ENCODE measurements at places on chromosomes 1 and 21.

DNA sequence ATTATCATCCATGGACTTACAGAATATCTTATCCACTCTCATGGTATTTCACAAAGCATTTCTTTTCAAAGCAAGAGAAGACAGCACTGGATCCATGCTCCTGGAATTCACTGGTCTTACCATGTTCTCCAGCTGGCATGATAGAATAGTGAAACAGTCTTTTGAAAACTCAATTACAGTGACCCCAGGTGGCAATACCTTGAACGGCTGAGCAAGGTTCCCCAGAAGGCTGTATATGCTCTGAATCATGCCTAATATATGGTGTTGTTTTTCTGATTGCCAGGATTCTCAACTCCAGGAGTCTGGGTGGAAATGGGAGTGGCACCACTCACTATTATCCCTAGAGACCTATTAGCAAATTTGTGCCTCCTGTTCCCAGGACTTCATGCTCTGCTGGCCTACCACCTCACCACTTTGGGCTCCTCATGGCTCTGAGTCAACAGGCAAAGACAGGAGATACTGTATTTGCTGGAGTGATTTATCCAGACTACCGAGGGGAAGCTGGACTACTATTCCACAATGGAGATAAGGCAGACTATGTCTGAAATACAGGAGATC lies 87.6 kb downstream of the CATSPERE start:
- no peak for DNase-seq

- no peak for DNase-seq
Observed at GRCh38 chr1:88736633-88737248, 52.7 kb downstream of the PKN2 start.

- DNase-seq, result no peak
Observed at GRCh38 chr21:39610703-39611102, 2.0 kb upstream of the B3GALT5 start.

DNA sequence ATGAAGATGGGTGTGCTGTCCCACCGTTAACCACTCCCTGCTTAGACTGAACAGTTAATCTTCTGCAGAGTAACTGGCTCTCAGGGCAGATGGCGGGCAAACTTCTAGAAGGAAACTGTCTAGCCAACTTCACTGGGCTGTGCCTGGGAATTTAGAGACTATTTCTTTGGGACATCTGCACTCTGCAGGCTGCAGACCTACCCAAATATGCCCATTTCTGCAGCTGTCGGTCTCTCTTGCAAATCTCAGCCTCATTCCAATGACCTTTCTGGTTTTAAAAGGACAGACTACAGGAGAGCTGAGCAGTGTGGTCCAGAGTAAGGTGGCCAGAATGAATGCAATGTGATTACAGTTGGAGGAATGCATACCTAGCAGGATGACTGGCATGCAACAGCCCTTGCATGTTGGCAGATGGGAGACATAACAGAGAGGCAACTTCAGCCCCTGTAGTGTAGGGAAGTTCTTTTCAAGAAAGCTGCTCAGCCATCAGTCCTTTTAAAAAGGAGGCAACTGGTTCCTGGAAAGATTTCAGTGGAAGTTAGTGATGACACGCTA lies 26.3 kb upstream of the IL20 start:
- no peak for DNase-seq

- no peak for DNase-seq
Observed at GRCh38 chr1:62070384-62071011, 124.2 kb upstream of the L1TD1 start.

DNA sequence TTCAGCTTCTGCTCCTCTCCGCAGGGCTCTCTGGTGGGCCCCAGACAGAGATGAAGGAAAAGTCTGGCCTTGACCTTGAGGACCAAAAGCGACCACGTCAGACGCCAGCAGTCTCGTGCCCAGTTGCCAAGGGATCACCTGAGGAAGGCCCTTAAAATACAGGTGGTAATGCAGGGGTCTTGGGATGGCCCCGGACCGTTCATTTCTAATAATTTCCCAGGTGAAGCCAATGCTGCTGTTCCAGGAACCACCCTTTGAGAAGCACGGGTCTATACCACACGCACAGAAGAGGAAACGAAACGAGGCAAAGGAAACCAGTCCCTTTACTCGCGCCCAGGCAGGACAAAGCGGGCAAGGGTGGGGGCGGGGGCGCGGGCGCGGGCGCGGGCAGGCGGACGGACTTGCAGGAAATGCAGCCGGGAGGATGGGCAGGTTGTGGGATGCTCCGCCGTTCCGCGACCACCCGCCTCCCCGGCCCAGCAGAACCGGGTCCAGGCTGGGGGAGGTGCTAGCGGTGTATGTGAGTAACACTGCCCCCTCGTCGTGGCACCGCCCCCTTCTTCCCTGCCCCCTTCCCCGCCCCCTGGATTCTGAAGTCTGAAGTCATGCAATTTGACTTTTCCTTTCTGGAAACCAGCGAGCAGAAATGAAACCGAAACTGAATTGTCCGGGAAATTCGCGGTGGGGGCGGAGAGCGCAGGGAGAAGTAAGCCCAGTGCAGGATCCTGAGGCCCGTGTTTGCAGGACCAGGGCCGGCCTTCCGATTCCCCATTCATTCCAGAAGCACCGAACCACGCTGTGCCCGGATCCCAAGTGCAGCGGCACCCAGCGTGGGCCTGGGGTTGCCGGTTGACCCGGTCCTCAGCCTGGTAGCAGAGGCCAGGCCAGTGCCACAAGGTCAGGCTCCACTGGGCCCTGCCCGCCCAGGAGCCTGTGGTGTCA lies 5.8 kb upstream of the MX1 start:
- DNase-seq, result no peak

GRCh38 chr1:243236604-243237252 lies 18.4 kb downstream of the CEP170 start:
- DNase-seq, result no peak

GRCh38 chr1:4602462-4603294 lies 51.7 kb upstream of the AJAP1 start:
- DNase-seq, result no peak

DNA sequence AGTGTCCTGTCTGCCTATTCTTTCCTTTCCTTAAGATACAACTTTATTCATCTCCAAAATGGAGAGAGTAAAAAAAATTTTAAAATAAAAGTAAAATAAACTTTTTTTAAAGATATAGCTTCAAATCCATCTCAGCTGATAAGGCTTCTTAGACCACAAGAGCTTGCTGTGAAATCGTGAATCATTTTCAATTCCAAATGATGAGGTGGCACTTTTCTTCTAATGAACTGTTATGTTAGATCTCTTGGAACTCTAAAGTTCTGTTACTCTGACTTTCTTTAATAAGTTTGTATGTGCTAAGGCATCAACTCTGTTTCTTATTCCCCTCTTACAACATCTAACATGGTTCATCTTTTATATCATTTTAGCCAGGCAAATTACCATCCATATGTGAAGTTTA lies 4.5 kb downstream of the SH3GLB1 start:
- DNase-seq, result no peak

DNA sequence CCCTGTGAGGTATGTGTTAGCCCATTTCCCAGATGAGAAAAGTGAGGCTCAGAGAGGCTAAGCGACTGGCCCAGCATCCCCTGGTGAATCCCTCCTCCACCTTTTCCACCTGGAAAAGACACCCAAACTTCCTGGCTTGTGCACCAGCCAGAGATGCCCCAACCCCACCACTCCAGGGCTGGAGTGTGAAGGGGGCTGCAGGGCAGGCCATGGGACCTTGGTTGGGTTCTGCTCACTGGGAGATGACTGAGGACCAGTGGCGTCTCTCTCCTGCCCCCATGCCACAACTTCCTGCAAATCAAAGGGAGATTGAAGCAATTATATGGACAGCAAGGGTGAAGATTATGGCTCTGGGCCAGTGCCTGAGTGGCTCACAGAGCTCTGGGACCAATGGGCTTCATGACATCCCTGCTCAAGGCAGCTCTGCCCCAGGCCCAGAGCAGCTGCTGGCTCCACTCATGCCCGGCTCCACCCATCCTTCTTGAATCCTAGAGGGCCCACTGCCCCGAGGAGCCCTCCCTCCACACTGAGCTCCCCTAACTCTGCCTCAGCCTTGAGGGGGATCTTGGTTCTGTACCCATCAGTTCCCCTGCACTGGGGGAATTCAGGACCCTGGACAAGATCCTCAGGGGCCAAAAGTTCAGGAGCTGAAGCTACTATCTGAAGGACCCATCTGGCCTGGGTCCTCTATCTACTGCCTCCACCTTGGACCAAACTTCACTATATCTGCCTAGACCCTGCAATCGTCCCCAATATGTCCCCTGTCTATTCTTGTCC lies 416.9 kb downstream of the PTPRU start:
- DNase-seq, result no peak

DNA sequence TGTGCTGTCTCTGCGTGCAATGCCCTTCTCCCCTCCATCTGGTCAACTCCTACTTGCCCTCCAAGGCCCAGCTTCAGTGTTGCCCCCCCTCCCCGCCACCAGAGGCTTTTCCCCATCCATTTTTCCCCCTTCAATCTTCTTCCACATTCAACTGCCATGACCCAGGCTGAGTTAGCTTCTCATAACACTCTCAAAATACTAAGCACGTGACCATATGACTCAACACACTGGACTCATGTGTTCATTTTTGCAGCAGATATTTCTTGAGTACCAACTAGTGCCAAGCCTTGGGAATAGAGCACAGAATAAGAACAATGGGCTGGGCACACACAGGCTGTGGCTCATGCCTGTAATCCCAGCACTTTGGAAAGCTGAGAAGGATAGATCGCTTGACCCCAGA lies 132.1 kb downstream of the IGSF21 start:
- no peak for DNase-seq

DNA sequence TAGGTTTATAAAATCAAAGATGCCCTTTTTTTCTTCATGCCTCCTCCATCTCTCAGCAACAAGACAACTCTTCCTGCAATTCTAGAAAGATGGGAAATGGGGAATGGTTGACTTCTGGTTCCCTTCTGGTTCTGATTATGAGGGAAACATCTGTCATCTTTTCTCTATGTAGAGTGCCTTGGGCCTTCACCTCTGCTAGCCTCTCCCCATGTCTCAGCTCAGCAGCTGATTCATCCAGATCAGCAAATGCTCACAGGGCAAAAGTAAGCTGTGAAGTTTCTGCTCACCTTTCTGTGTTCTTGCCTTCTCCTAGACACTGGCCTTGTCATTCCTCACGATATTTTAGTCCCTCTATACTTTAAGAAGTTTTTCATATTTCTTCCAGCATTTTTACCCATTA lies 17.8 kb upstream of the BECN2 start:
- no peak for DNase-seq

DNA sequence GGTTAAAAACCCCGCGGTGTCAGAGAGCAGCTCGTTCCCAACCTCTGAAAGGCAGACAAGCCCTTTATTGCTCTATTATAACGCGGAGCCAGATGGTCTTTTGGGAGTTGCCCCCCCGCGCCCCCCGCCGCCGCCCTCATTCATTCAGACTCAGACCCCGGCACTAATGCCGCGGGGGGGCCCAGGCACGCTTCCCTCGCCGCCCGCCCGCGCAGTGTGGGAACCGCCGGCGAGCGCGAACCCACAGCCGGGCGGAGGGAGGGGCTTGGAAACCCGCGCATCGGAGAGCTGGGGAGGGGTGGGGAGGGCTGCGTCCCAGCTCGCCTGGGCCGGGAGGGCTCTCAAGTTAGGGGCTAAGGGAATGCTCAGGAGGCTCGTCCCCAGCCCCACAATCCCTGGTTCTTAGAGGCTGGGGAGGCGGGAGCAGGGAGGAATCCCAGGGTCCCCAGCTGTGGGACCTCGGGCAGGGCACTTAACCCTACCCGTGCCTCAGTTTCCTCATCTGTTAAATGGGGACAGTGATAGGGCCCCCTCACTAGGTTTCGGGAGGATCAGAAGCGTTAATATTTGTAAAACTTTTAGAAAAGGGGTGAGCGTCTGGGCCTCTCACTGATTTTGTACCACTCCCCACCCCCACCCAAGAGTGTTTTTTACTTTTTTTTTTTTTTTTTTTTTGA lies 10.9 kb upstream of the HES5 start:
- DNase-seq, result no peak

DNA sequence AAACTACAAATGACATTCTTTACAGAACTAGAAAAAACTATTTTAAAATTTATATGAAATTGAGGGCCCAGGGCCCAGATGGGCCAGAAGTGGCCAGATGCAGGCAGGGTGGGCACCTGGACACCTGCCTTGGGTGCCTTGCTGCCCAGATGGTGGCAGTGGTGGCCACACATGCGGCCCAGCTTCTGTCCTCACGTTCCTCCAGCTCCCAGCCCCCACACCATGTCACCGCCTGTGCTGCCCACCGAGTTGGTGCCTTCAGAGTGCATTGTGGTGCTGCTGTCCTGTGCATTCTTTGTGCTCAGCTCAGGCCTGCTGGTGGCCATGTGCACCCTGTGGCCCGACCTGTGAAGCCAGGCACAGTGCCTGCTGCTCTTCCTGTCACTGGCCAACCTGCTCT lies 216.8 kb upstream of the CXADR start:
- DNase-seq, result no peak

DNA sequence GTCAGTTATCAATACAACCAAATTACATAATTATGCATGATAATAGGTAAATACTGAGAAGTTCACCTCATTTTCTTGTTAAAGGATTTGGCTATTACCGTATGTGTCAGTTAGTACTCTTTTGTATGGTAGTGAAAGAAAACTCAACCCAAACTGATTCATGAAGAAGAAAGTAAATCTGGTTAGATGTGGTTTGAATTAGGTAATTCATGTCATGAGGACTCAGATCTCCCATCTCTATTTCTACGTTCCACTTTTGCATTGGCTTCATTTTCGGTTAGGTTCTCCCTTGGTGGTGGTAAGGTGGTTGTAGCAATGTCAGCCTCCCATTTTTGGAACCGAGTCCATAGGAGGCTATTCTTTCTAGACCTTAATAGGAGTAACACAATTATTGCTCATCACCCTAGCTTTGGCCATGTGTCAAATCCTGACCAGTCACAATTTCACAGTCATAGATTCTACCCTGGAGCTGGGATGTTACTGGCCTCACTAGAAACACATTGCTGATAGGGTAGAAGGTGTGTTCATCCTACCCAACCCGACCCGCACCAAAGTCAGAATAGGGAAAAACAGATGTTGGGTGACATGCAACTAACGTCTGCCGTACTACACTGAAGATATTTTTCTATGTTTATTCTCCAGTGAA lies 97.6 kb downstream of the OSBPL9 start:
- DNase-seq, result no peak

GRCh38 chr21:28311411-28312190 lies 681.1 kb downstream of the LTN1 start:
- DNase-seq, result no peak

- no peak for DNase-seq
Observed at GRCh38 chr1:69833536-69833935, 265.8 kb downstream of the LRRC7 start.

- DNase-seq, result no peak
Observed at GRCh38 chr1:61825393-61825792, 83.1 kb downstream of the PATJ start.

DNA sequence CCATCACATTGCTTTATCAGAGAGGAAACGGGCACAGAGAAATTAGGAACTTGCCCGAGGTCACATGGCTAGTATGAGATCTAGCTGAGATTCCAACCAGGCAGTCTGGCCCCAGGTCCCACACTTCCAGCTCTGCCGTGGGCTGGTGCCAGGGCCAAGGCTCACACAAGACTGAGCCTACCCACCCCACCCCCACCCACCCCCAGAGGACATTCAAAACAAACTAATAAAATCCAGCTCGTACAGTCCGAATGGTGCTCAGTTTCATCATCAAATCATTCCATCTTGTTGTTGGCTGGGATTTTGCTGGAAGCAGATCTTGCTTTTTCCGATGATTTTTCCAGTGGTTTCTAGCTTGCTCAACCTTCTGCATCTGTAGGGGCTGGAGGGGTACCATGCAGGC lies 27.9 kb downstream of the MATN1 start:
- no peak for DNase-seq

GRCh38 chr1:46285730-46286477 lies 17.5 kb downstream of the LRRC41 start:
- no peak for DNase-seq

GRCh38 chr1:180156201-180156600 lies 1.5 kb downstream of the QSOX1 start:
- no peak for DNase-seq

Measured in stimulated activated CD4-positive, alpha-beta T cell treated with anti-CD3 and anti-CD28 coated beads, Interleukin-1b, Interleukin-23, amount 100 ng/mL, for 1 hour (primary cell).